Caudate nucleus (tissue), 63 donors: ENCODE measurements at places on chromosomes 6 and 20.

GRCh38 chr6:43204271-43205105, 22.5 kb downstream of the CUL9 start:
- no peak for DNase-seq

DNA sequence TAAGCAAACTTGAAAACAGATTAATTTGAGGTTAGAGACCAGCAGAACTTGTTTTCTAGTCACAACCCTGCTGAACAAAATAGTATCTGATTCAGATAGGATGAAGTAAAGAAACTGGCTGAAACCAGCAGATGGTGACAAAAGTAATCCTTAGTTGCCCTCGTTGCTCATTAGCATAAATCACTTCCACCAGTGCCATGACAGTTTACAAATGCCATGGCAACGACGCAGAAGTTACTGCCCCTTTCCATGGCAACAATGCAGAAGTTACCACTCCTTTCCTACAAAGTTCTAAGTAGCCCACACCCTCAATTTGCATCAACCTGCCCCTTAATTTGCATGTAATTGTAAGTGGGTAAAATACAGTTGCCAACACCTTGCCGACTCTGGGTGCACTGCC, 23.7 kb downstream of the SNRPB start:
- DNase-seq, result no peak

DNA sequence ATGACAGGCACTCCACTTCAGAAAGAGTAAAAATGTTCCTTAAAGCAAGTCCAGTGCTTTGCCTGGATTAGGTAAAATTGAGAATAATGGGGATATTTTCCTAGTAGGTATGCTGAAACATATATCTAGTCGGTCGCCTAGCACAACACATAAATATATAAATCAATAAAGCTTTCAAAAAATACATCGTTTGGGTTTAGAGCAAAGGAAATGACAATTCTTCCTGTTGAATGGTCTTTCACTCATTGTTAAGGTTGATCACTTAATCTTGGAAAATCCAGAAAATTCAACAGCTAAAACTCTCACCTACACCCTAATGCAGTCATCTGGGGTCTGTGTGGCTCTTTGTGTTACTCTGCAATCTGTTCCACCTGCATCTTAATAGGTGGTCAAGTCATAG, 13.9 kb downstream of the HAO1 start:
- no peak for DNase-seq

GRCh38 chr20:43345676-43346075, 112.0 kb upstream of the SRSF6 start:
- DNase-seq, result no peak

- no peak for DNase-seq
These were observed 28.2 kb upstream of the FABP7 start for GRCh38 chr6:122751326-122751725.

- no peak for DNase-seq
These were observed 1107.3 kb upstream of the MAP3K7 start for GRCh38 chr6:91694016-91694654.

- DNase-seq, result no peak
These were observed 5.1 kb downstream of the RING1 start for GRCh38 chr6:33213166-33213988.

DNA sequence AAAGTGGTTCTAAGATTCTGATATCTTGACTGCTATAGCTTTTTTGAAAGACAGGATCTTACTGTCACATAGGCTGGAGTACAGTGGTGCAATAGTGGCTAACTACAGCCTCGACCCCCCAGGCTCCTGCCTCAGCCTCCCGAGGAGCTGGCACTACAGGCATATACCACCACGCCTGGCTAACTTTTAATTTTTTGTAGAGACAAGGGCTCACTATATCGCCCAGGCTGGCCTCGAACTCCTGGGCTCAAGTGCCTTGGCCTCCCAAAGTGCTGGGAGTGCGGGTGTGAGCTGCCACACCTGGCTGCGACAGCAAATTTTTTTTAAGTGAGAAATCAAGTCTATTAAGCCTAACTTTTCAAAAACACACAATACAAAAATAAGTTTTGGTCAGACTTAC, 106.6 kb downstream of the NOL4L start:
- DNase-seq, result no peak

DNA sequence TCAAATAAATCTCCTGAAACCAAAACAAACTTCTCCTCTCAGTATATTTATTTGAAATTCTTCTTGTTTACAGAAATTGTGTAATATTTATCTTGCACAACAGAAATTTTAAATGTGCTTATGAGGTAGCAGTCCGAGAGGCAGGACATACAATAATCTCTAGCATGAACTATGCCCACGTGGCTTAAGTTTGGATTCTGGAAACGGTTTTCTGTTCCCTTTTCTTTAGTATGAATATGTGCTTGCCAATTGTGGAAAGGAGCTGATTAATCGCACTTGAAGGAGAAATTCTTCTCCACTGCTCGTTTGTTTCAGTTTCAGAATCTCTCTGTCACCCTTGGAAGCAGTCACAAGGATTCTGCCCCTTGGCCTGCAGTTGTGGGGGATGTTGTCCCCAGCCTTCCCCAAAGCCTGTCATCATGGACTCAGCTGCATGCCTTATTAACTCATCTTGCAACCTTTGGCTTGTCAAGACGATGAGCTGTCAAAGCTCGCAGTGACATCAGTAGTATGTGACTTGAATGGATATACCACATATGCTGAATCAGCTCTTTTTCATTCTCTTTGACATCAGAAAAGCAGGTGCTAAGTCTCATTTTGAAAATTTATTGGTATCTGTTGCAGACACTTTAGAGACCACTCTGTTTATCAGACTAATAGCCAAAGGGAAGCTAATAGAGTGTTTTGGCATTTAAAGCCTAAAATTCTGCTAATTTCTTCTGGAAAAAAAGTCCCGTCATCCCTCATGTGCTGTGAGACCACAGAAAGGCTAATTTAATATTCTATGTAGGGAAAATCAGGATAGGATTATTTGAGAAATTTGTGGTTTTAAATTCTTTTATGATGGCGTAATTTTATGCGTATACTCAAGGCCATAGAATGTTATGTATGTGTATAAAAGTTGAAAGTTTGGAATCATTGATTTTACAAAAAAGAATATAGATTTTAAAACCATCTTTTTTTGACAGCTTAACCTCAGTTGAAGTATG, 186.8 kb downstream of the ARID1B start:
- DNase-seq, result no peak

GRCh38 chr6:45001663-45002062, 326.5 kb upstream of the RUNX2 start:
- no peak for DNase-seq

DNA sequence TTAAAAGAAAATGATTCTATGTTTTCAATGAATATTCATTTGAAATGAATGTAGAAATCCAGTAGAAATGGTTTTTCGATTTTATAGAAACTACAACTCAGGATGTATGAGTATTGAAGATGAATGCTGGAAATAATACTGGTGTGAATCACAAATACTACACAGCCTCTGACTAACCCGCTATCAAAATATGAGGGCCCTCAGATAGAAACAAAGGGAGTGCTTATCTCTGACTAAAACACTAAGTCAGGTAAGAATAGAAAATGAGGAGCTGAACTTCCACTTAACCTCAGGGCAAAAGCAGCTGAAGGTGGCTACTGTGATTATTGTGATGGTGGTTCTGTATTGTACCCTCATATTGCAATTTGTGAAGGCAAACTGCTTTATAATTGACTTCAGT, 220.9 kb upstream of the RNF217 start:
- DNase-seq, result no peak

DNA sequence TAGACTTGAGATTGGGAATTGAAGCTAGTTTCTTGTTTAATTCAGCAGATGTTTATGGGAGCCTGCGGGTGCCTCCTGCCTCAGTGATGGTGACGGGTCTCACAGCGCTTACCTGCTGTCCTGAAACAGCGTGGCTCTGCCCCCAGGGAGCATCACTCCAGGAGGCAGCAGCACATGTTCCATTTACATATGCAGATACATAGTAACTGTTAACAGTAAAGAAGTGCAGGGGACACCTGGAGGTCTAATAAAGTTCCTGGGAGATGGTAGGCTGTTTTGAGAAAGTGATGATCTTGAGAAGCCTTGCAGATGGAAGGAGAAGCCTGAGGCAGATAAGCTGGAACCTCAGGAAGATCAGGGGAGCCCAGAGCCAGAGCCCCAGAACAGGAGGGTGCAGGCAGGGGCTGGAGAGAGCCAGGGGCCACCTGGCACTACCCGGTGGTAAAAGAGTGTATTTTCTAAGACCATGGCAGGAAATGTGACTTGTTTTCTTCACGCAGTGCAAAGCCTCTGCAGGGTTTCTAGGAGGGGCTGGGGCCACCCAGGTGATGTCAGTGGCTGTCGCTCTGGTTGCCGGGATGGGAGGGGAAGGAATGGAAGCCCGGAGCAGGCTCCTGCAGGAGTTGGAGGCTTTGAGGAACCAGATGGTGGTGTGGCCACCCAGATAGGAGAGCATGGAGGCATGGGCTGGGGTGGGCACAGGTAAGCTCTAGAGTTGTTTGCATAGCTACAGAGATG, 24.2 kb upstream of the KIF25 start:
- no peak for DNase-seq

DNA sequence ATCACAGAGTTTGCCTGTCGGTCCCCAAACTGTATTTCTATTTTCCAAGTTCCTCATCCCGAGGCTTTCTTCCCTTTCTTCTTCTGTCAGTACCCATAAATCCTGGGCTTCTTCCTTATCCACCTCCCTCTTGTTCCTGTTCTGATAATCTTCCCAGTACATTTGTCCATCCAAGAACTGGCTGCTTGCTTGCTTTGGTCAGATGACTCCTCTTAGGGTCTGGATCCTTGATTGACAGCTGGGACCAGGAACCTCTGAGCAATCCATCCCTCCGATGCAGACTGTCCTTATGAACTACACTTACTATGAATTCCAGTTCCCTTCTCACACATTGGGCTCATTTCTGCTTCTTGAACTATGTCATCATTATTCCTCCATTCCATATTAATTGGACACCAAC, 275.3 kb upstream of the CITED2 start:
- DNase-seq, result no peak

DNA sequence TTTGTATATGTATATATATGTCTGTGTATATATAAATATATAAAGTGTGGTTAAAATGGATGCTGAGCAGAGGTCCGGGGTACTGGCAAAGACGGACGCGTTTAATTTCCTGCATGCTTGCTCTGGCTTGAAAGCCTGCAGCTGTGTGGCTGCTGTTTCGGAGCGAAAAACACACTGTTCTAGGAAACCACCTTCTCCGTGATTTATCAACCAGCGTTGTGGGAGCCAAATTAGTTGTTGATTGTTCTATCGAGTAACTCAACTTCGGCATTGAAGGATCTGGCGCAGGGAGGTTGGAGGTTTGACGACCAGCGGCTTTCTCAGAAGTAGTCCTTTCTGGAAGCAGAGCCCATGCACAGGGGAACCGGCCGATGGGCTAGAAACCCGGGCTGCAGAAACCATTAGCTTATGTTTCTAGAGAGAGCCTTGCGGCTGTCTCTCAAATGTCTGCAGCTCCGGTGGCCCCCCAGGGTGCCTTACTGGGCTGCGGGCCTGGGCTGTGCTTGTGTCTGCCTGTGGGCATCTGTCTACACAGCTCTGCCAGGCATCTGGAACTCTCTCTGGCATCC, 81.8 kb downstream of the EDN3 start:
- DNase-seq, result no peak

- no peak for DNase-seq
These were observed 15.6 kb upstream of the TLDC2 start for GRCh38 chr20:36860339-36860738.

GRCh38 chr6:25014791-25015560, 79.2 kb upstream of the RIPOR2 start:
- DNase-seq, result peak; percentile 26

GRCh38 chr6:36676141-36677058, 2.1 kb upstream of the CDKN1A start:
- no peak for DNase-seq

- DNase-seq, result no peak
These were observed 131.1 kb downstream of the TBXT start for GRCh38 chr6:166036316-166037095.

DNA sequence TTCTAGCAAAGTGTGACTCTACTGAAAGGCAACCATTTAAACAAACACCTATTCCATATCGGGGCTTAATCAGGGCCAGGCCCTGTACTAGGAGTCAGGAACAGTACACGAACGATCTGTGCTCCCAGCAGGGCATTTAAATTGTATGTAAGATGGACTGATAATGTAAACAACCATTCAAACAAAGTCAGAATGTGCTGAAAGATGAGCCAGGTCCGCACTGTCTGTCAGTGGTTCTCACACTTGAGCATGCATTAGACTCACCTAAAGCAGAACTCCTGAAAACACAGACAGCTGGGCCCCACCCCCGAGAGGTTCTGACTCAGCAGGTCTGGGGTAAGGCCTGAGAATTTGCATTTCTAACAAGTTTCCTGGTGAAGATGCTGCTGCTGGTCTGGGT, 81.6 kb downstream of the PXDC1 start:
- no peak for DNase-seq

- DNase-seq, result no peak
These were observed 224.2 kb downstream of the NFATC2 start for GRCh38 chr20:51318058-51318949.

GRCh38 chr20:41411391-41411847, 44.8 kb upstream of the EMILIN3 start:
- DNase-seq, result no peak

GRCh38 chr6:32974016-32974333, 5.6 kb downstream of the BRD2 start:
- DNase-seq, result no peak

- DNase-seq, result no peak
These were observed 81.6 kb downstream of the DNAAF9 start for GRCh38 chr20:3325864-3326263.

- DNase-seq, result no peak
These were observed 31.7 kb upstream of the MAS1L start for GRCh38 chr6:29519291-29520010.

DNA sequence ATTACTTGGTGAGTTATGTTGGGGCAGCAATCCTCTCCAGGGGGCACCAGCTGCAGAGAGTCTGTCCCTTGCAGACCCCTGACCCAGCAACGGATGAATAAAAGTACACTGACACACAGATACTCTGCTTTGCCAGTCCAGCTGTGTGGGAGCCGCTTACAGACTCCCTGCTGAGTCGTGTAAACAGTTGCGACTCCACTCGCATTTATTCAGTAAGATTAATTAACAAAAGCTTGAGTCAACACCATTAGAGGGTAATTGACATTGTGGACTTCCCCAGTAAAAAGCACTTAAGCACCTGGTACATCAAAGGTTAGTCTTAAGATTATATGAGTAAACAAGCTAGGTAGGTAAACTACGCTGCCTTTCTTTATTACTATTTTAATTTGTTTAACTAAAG, 92.0 kb upstream of the TMEM181 start:
- no peak for DNase-seq

GRCh38 chr6:99613705-99614429, 7.2 kb downstream of the PRDM13 start:
- DNase-seq, result no peak

DNA sequence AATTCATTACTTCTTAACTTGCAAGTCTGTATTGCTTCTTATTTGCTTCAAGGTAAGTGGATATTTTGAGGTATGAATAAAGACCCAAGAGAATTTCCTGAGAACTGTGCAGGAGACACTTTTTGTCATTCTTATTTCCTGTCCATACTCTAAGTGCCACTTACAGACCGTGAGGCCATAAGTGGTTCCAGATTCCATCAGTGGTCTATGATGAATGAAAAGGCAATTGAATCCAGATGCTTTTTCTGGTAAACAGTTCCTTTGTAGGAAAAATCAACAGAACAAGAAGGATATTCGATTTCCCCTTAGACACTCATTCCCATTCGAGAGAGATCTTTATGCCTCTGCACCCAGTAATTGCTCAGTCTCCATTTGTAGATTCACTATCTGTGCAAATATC, 58.3 kb upstream of the PDE10A start:
- no peak for DNase-seq

GRCh38 chr6:45922728-45923351, 92.8 kb downstream of the CLIC5 start:
- peak; percentile 16 for DNase-seq
